ENCODE measurements at places on chromosomes 5 and 9.

DNA sequence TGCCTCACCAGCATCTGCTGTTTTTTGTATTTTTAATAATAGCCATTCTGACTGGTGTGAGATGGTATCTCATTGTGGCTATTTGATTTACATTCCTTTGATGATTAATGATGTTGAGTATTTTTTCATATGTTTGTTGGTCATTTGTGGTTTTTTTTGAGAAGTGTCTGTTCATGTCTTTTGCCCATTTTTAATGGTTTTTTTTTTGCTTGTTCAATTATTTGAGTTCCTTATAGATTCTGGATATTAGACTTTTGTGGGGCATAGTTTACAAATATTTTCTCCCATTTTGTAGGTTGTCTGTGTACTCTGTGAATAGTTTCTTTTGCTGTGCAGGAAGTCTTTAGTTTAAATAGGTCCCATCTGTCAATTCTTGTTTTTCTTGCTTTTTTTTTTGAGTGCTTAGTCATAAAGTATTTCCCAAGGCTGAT lies 148.1 kb downstream of the NPR3 start:
- no peak for DNase-seq

- no peak for DNase-seq
These were observed 15.0 kb upstream of the TIFAB start for GRCh38 chr5:135467051-135467625.

DNA sequence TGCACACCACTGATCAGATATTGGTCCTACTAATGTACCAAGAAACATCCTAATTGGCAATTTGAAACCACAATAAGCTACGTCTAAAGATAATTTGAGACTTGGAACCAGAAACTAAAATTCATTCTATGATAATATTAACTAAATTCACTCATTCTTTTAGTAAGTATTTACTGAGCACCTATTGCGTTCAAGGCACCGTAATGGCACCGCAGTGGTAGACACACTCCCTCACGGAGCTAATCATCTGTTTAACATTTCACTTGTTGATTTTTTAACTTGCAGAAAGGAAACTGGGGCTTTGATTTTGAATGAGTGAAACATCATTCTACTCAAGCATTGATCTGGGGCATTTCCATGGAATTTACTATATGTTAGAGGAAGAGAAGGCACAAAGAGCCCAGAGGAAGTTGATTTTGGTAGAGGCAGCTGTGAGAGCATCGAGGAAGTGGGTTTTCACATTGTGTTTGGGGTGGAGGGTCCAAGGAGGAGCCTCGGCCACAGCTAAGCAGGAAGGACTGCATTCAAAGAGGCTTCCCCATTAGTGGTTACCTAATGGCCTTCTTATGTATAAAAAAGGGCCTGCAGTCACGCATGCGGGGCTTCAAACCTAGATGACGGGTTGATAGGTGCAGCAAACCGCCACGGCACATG lies 7.1 kb downstream of the RAPGEF1 start:
- DNase-seq = no peak

GRCh38 chr5:74174366-74174765 lies 466.2 kb downstream of the ENC1 start:
- no peak for DNase-seq

DNA sequence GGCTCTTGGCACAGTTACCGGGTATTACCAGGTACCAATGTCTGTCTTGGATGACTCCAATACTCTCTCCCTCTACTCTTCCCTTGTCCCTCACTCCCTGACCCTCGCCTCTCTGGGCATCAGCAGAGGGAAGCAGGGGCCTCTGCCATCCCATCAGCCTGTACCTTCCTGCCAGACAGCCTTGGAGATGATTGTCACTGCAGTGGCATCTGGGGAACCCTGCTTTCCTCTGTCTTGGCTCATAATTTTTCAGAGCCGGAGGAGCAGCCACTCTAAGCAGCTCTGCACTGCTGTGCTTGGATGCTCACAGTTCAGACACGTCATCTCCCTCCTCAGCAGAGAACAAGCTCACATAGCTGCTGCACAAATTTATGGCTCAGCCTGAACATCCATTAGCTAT lies 274.1 kb downstream of the SMARCA2 start:
- no peak for DNase-seq

GRCh38 chr5:61311056-61311610 lies 20.9 kb upstream of the ZSWIM6 start:
- DNase-seq = no peak

DNA sequence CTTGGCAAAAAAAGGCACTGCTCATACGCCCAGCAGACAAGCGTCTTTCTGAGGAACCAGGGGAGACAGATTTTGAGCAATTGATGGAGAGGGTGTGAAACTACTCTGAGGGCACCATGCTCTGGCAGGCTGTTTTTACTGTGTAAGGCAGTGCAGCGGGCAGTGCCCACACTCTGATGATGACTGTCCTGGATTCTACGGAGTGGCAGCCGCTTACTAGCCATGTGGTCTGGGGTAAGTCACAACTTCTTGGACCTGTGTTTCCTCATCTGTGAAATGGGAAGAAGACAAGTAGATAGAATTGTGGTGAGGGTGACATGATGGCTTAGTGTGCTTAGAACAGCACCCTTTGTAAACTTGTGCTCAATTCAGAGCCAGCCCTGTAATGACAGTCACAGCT lies 38.8 kb downstream of the FABP6 start:
- DNase-seq = no peak

DNA sequence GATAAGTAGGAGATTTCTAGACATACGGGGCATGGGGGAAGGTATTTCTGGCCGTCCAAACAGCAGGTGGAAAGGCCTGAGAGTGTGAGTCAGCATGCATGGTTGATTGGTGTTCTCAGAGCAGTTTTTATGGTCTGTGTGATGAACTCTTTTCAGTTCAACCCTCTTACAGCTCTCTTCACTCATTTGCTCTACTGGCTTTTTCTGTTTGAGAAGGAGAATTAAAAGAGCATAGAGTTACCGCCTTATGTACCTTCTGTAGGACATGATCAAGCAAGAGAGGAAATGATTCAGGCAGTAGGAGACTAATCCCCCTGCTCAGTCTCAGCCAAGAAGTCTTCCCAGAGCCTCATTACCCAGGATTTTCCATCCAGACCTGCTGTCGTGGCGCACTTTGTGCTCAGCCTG lies 92.4 kb downstream of the PRDM6 start:
- DNase-seq = no peak

GRCh38 chr5:161299053-161299452 lies 247.5 kb downstream of the GABRB2 start:
- no peak for DNase-seq

DNA sequence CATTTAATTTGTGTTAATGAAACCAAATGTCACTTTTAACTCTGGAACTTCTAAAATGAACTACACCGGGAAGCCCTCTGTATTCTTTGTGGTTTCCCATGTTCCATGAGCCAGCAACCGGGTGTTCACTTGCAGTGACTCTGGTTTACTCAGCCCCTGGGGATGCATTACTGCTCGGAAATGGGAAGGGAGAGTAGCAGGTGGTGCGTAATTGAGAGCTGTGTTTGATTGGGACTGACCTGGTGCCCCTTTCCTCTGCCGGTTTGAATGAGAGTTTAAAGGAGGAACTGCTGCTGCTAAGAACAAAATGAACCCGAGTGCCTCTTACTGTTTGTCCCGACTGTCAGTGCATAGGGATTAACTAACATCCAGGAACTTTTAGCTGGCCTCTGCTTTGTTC lies 100.1 kb upstream of the DHFR start:
- DNase-seq = no peak

DNA sequence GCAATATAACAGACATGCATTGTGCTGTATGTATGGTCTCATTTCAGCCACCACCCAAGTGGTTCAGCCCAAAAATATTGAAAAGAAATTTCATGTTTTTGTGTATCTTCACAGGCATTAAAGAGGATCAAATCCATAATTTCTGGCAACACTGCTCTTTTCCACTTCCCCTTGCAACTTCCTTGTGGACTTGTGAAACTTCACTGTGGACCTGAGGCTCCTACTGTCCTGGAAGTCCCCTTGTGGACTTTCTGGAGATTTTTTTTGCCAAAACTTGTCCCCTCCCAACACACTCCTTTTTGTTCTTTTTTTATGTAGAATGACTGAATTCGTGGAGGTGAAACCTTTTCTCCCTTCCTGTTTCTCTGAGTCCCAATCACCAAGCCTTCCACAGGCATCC lies 14.3 kb downstream of the OTULINL start:
- no peak for DNase-seq

DNA sequence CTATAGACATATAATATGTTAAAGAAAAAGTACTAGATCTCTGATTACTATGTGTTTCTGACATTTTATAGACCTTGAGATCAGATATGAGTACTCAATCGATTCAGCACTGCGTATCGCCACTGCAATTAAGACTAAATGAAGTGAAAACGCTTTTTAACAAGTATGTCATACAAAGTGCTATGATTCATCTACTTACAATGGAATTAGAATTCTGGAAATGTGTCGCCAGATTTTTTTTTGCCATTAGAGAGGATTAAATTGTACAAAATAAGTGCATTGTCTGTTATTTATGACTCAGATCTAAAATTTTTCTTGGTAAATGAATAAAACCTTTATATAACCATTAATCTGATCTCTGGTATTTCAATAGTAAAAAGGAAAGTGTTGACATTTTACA lies 20.0 kb upstream of the AGGF1 start:
- no peak for DNase-seq

GRCh38 chr5:127938746-127939145 lies 144.8 kb upstream of the SLC12A2 start:
- DNase-seq = no peak

GRCh38 chr9:88187631-88188030 lies 49.4 kb upstream of the SPATA31C2 start:
- no peak for DNase-seq

GRCh38 chr9:76883341-76883855 lies 22.5 kb downstream of the PRUNE2 start:
- DNase-seq = no peak

DNA sequence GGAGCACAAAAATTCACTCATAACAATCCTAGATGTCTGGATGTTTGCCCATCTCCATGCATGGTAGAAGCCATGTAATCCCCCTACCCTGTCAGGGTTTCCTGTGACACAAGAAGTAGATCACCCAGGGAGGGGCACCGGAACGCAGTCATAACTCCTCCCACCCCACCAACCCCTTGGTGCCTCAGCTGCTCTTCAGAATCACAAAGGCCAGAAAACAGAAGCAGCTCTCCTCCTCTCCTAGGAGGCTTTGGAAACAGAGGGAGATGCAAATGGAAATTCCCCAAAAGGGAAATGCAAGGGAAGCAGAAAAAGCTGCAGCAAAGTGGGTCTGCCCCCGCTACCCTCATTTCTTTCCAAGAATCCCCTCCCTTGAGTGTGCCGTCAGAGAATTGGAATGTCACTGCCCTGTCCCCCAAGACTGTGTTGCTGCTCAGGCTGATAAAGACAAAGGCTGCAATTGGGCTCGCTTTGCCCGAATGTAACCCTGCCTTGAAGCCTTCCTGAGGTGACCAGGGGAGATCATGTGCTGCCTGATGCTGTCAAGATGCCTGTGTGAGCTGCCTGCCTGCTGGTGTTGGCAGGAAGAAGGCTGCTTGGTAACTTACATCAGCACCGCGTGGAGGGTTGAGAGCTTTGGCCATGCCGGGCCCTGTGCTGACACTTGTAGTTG lies 65.5 kb upstream of the ABCA1 start:
- no peak for DNase-seq

- no peak for DNase-seq
These were observed 2.5 kb upstream of the ISL1 start for GRCh38 chr5:51380603-51381207.

- peak; percentile 4 for DNase-seq
These were observed 65.4 kb upstream of the ARAP3 start for GRCh38 chr5:141747152-141748141.

GRCh38 chr9:23229890-23230317 lies 596.1 kb downstream of the ELAVL2 start:
- DNase-seq = no peak

- no peak for DNase-seq
These were observed 427.7 kb downstream of the PRELID2 start for GRCh38 chr5:145407300-145408047.

DNA sequence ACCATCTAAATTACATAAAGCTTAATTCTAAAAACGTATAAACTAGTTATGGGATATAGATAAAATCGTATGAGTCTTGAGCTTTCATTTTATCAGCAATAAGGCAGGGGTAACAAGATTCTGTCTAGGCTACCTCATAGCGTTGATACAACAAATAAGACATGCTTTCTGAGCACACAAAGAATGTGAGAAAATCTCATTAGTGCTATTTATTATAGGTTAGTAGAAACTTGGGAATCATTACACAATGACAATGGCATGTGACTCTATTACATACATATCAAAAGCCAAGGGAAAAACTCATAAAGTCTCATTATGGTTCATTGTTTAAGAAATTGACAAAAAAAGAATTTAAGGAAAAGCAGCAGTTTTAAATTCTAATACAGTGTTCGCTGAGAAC lies 448.6 kb downstream of the PLK2 start:
- DNase-seq = no peak

- no peak for DNase-seq
These were observed 1493.2 kb downstream of the MAT2B start for GRCh38 chr5:164998590-164998989.

GRCh38 chr5:64180661-64181343 lies 15.2 kb downstream of the RNF180 start:
- DNase-seq = no peak

GRCh38 chr9:97284798-97285197 lies 22.7 kb upstream of the CCDC180 start:
- DNase-seq = no peak

- DNase-seq = no peak
These were observed 69.7 kb downstream of the PRLR start for GRCh38 chr5:35160486-35161116.

DNA sequence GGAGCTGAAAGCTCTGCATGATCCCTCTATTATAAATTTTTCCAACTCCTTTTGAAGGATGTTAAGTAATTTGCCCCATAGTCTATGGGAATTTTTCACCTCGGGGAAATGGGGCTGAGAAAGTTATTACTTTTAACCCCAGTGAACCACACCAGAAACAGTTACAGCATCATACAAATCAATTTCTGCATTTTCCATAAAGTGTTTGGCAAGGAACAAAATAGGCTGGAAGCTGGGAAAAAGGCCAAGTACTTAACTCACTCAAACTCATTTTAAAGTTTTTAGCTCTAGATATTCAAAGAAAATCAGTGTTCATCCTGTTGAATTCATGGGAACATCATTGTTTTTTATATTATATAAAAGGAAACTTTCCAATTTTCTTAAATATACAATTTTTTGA lies 160.9 kb downstream of the SH3GL2 start:
- no peak for DNase-seq

DNA sequence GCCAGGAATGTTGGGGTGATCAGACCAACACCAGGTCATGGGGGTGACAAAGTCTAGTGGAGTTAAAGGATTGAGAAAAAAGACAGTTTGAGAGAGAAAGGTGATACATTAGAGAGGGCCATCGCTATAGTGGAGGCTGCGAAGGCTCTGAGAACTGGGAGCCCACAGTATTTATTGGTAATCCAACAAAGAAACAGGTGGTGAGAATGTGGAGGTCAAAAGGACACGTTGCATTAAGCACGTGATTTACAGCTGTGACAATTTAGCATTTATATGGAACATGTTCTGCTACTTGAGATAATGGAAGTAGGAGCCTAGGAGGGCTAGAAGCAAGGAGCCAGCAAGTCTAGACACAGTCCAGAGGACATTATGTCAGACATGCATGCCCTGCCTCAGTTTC lies 2086.5 kb upstream of the C9orf72 start:
- no peak for DNase-seq

- DNase-seq = no peak
These were observed 158.7 kb downstream of the NMUR2 start for GRCh38 chr5:152246401-152246800.

GRCh38 chr5:34584165-34584564 lies 72.0 kb upstream of the RAI14 start:
- no peak for DNase-seq

- no peak for DNase-seq
These were observed 49.9 kb downstream of the LMX1B start for GRCh38 chr9:126663661-126664072.

GRCh38 chr5:88172847-88173758 lies 95.5 kb downstream of the TMEM161B start:
- no peak for DNase-seq
